Endodermal cell (in vitro differentiated cells): ENCODE measurements at places on chromosomes 2 and 18.

- no peaks in the 10 kb centered on the region for H3K4me1 ChIP-seq
- H3K4me3 ChIP-seq, result no peak overlapping the region
- no peaks in the 10 kb centered on the region for H3K36me3 ChIP-seq
- H3K27ac ChIP-seq, result peak overlapping the region; percentile 49
- no peak for DNase-seq
- no peaks in the 10 kb centered on the region for H3K27me3 ChIP-seq
These were observed 87.0 kb downstream of the EIPR1 start for GRCh38 chr2:3290655-3291054.

DNA sequence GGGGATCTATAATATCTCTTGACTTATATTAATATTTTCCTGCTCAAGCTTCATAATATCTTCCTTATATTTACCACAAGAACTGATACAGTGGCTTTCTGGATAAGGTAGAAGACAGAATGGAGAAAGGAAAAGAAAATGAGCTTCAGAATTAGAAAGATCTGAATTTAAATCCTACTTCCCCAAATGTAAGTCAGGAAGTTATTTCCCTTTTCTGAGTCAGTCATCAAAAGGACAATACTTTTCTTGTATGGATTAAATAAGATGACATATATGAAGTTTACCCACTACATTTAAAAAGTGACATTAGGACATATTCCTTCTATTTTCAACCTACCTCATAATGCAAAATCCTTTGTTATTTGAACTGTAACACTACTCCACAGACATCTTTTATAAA is 19.0 kb downstream of the KRCC1 start:
- no peak overlapping the region for H3K27ac ChIP-seq
- H3K4me3 ChIP-seq, result no peak overlapping the region
- no peaks in the 10 kb centered on the region for H3K4me1 ChIP-seq
- no peaks in the 10 kb centered on the region for H3K27me3 ChIP-seq
- peaks cover 24% of the 10 kb centered on the region for H3K36me3 ChIP-seq

DNA sequence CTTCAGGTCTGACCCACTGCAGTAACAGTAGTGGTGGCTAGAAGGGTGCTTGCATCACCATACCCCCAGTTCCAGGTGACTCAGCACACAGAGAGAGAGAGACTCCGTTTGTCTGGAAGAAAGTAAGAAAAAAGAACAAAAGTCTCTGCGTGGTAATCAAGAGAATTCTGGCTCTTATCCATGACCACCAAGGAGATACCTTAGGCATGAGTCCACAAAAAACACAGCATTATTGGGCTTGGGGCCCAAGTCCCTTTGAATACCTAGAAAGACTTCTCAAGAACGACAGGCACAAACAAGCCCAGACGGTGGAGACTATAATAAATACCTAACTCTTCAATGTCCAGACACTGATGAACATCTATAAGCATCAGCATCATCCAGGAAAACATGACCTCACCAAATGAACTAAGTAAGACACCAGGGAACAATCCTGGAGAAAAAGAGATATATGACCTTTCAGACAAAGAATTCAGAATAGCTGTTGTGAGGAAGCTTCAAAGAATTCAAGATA is 21.7 kb upstream of the BAZ2B start:
- H3K27ac ChIP-seq, result no peak overlapping the region
- DNase-seq, result no peak
- no peaks in the 10 kb centered on the region for H3K27me3 ChIP-seq
- H3K4me3 ChIP-seq, result peak overlapping the region; percentile 51

GRCh38 chr2:231604685-231605606 is 12.3 kb downstream of the TEX44 start:
- peak overlapping the region; percentile 99 for H3K27ac ChIP-seq
- peaks cover 13% of the 10 kb centered on the region for H3K4me1 ChIP-seq
- H3K36me3 ChIP-seq, result no peaks in the 10 kb centered on the region
- H3K27me3 ChIP-seq, result peaks cover 13% of the 10 kb centered on the region

DNA sequence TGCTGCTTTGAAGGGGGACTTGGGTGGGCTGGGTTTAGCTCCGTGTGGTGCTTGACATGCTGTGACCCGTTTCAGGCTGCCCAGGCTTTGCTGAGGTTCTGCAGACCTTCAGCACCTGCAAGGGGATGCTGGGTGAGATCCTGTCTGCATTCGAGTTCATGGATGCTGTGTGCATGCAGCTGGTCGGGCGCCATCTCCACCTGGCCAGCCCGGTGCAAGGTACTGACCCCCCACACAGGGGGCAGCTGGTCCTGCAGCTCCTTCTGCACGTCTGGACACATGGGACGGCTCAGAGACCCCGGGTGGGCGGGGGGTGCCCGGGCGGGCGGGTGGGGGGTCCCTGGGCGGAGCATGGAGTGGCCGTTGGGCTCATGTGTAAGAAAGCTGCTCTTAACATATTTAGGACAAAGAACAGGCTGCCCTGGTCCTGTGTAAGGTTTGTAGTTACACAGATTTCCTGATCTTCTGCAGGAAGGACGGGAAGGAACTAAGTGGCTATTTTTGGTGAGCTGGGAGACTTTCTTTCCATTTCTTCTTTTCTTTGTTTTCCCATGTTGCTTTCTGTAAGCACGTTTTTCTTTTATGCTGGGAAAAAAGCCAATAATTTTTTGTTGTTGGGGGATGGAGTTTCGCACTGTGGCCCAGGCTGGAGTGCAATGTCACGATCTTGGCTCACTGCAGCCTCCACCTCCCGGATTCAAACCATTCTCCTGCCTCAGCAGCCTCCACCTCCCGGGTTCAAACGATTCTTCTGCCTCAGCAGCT is 15.8 kb downstream of the D2HGDH start:
- no peaks in the 10 kb centered on the region for H3K4me1 ChIP-seq
- H3K27me3 ChIP-seq, result no peaks in the 10 kb centered on the region
- DNase-seq, result no peak
- H3K27ac ChIP-seq, result no peak overlapping the region

GRCh38 chr2:172096626-172097547 is 5.8 kb downstream of the DLX2 start:
- H3K4me1 ChIP-seq, result peaks cover 14% of the 10 kb centered on the region
- H3K4me3 ChIP-seq, result peak overlapping the region; percentile 68
- peak; percentile 78 for DNase-seq
- no peaks in the 10 kb centered on the region for H3K36me3 ChIP-seq

GRCh38 chr18:67577386-67577785 is 60.9 kb upstream of the DSEL start:
- H3K4me1 ChIP-seq, result peaks cover 5% of the 10 kb centered on the region
- H3K36me3 ChIP-seq, result no peaks in the 10 kb centered on the region
- H3K4me3 ChIP-seq, result no peak overlapping the region
- H3K27ac ChIP-seq, result no peak overlapping the region

GRCh38 chr2:17804358-17804757 is 11.9 kb upstream of the MSGN1 start:
- H3K4me3 ChIP-seq, result no peak overlapping the region
- no peaks in the 10 kb centered on the region for H3K36me3 ChIP-seq
- H3K27me3 ChIP-seq, result no peaks in the 10 kb centered on the region
- H3K27ac ChIP-seq, result no peak overlapping the region
- DNase-seq, result no peak
